NCI-H187 (cell line): ENCODE measurements at places on chromosomes 16 and 17.

DNA sequence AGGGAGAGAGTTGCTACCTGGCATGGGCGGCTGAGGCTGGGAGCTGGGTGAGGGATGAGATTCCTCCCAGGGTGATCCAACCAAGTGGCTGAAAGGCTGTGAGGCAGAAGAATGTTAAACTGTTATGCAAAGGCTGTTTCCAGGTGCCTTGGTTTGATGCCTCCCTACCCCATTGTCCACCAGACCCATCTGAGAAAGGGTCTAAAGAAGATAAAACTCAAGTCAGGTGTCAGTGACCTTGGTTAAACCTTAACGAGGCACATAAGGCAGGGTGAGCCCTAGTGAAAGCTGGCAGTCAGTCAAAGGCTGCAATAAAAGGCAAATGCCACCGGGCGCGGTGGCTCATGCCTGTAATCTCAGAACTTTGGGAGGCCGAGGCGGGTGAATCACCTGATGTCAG, 23.8 kb downstream of the LDHD start:
- DNase-seq = no peak

GRCh38 chr17:9828296-9829295, 2.9 kb downstream of the GLP2R start:
- no peak for DNase-seq

- DNase-seq = no peak
Observed at GRCh38 chr17:79769570-79770506, 8.1 kb upstream of the CBX2 start.

GRCh38 chr16:66523861-66524354, 26.0 kb downstream of the TK2 start:
- DNase-seq = no peak

DNA sequence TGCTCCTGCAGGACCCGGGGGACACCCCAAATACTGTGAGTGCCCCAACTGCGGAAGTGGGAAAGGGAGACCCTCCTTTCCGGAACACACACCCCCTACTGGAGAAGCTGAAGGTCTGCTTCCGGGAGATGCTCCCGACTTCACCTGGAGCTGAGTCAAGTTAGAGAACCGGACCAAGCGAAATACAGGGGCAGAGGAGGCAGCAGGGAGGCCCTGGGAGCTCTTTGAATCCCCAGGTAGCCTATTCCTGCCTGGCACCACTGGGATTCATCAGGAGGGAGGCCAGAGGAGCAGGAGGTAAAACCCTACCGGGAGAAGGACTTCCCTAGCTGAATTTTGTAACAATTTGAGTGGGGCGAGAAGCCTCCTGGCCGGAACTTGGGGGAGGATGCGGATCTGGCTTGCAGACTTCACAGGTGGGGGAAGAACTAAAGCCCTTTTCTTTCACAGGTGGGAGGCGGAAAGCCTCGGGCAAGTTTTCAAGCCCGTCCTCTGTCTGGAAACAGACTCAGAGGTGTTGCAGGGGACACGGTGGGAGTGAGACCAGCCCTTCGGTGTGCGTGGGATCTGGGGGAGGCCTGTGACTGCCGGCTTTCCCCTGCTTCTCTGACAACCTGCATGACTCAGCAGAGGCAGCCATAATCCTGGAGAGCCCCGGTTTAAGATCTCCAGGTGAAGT, 22.4 kb upstream of the TEKT1 start:
- no peak for DNase-seq

GRCh38 chr17:6811510-6811909, 20.0 kb downstream of the TEKT1 start:
- no peak for DNase-seq

GRCh38 chr17:19978209-19978802, 678 bp upstream of the AKAP10 start:
- DNase-seq = no peak

GRCh38 chr16:3377917-3378316, 22.2 kb downstream of the OR2C1 start:
- no peak for DNase-seq

GRCh38 chr16:21302898-21303528, 24.9 kb upstream of the CRYM start:
- DNase-seq = no peak

DNA sequence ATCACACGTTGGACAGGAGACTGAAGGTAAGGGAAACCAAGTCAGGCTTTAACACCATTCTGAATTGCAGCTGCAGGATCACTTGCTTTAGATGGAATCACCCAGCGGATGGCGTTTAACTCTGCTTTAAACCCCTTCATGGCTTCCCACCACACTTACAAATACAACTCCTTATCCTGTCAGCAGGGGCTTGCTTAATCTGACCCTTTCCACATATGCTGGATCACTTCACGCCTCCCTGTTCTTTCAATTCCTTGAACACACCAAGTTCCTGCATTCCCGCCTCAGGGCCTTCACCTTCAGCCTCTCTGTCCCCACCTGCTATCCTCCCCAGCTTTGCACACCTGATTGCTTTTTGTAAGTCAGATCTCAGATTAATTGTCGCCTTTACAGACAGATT, 442.2 kb downstream of the MAF start:
- no peak for DNase-seq

DNA sequence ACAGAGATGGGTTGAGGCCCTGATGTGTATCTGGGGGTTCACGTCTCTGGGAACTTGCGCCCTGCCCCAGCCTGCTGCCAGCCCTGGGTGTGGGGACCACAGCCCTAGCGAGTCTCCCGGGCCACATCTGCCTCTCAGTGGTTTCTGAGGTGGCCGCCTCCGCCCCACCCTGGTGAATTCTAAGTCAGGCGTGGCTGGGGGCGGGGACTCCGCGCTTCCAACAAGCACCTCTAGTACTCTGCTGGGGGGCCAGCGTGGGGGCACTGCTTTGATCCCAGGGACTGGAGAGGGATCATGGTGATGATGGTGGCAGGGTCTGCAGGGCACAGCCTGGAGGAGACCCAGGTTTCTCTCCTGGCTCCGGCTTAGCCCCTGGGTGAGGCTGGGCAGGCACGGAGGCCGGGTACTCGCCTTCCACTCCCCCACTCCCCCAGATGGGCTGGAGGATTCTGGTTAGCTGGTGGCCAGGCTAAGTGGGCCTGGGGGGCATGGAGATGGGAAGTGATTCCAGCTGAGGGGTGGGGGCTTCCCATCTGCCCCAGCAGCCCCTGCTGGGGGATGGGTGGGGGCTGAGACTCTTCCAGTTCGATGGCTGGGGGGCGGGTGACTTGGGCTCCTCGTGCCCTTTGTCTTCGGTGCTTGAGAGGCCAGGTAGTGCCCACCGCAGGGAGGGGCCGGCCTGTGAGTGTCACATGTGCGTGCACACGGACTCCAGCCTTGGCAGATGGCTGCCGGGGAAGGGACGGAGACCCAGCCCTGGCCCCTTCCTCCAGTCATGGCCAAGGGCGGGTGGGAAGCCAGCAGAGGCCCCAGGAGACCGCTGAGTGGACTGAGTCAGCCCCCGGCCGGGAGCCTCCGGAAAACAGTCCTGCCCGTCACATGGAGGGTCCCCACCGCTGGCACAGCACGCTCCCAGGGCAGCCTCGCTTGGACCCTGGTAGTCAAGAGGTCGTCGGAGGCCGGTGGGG, 3.9 kb downstream of the GLIS2 start:
- no peak for DNase-seq

DNA sequence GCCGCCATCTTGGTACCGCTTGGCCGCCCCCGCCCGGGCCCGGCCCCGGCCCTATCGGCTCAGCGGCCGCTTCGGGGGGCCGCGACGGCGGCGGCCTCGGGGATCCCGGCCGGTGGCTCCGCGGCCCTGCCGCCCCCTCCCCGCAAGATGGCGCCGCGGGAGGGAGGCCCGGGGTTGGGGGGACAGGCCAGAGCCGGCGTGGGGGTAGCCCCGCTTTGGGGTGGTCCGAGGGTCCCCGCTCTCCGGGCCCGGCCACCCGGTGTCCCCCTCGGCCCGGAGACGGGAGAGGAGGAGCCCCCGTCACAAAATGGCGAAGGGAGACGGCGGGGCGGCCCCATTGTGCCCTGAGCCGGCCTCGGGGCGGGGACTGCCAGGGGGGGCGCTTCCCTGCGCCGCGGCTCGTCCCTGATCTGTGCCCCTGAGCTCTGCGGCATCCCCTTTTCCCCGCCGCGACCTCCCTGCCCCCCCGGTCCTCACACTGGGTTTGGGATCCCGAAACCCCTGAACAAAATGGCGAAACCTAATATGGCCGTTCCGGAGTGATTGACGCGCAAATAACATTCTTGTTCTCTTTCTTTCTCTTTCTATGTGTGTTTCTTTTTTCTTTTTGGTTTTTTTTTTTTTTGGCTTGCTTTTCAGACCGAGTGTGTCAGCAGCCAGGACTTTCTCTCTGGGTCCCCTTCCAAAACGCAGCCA, 986 bp downstream of the HAPSTR1 start:
- no peak for DNase-seq

GRCh38 chr17:199806-200545, 18.5 kb upstream of the DOC2B start:
- DNase-seq = no peak
